Activated naive CD4-positive, alpha-beta T cell treated with anti-CD3 and anti-CD28 coated beads for 36 hours (primary cell): ENCODE measurements at places on chromosomes 13 and 19.
A peak's percentile ranks its signal among the peaks of the same experiment; 100 is the strongest.

- H3K27me3 ChIP-seq, result no peaks in the 10 kb centered on the region
- no peaks in the 10 kb centered on the region for H3K36me3 ChIP-seq
- no peak for DNase-seq
- no peaks in the 10 kb centered on the region for H3K4me1 ChIP-seq
- no peak overlapping the region for H3K4me3 ChIP-seq
These were observed 741.2 kb upstream of the PCDH9 start for GRCh38 chr13:67971291-67971690.

- H3K36me3 ChIP-seq, result no peaks in the 10 kb centered on the region
- H3K4me3 ChIP-seq, result peak within 1 kb of the TSS; percentile 38
- H3K27ac ChIP-seq, result no peak within 1 kb of the TSS
These were observed at the start of gene EFNA2 for GRCh38 chr19:1285737-1286360. Gene EFNA2, plus strand, starts transcription at chr19:1285873. Its CDS starts 296 bp downstream, at chr19:1286169.

- no peaks in the 10 kb centered on the region for H3K4me1 ChIP-seq
- no peak for DNase-seq
- no peaks in the 10 kb centered on the region for H3K36me3 ChIP-seq
- H3K27ac ChIP-seq, result no peak overlapping the region
- no peaks in the 10 kb centered on the region for H3K27me3 ChIP-seq
These were observed 1127.3 kb downstream of the PCDH9 start for GRCh38 chr13:66102864-66103263.

- H3K4me1 ChIP-seq, result peaks cover 70% of the 10 kb centered on the region
- DNase-seq, result no peak
- peak overlapping the region; percentile 81 for H3K4me3 ChIP-seq
- H3K27ac ChIP-seq, result no peak overlapping the region
- peaks cover 37% of the 10 kb centered on the region for H3K27me3 ChIP-seq
- peaks cover 2% of the 10 kb centered on the region for H3K36me3 ChIP-seq
These were observed 112.6 kb downstream of the KCNRG start for GRCh38 chr13:50127726-50128291.
